ENCODE measurements at places on chromosomes 6 and 20. TPM values are rescaled to one million over a fixed set of nuclear protein-coding genes. Genes with fewer than 3 reads are reported as not detected.

DPPA5 gene
- total RNA-seq, result not detected

OPRM1 gene
- not detected for total RNA-seq

OR2B6 gene
- not detected for total RNA-seq

C6orf58 gene
- total RNA-seq, result not detected

- H3K27me3 ChIP-seq, result no peaks in the 10 kb centered on the region
- peaks cover 13% of the 10 kb centered on the region for H3K4me1 ChIP-seq
- H3K36me3 ChIP-seq, result no peaks in the 10 kb centered on the region
- no peak overlapping the region for H3K4me3 ChIP-seq
Measured at GRCh38 chr6:130708338-130708737, 118.9 kb upstream of the SMLR1 start.

DNA sequence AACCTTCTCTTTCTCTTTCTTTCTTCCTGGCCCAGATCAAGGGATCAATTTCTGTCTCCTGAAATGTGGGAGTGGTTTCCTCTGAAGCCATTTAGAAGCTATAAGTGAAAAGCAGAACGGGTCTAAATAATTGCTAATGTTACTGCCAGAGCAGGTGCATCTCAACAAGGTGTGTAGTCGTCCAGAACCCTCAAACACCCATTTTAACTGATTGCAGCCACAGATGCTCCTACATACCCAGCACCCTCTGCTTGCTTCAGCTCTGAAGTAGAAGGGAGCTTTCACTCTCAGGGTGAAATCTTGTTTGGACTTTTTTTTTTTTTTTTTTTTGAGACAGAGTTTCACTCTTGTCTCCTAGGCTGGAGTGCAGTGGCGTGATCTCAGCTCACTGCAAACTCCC, 592.1 kb upstream of the ARID1B start:
- H3K4me3 ChIP-seq, result no peak overlapping the region
- no peaks in the 10 kb centered on the region for H3K27me3 ChIP-seq
- no peak for DNase-seq

DNA sequence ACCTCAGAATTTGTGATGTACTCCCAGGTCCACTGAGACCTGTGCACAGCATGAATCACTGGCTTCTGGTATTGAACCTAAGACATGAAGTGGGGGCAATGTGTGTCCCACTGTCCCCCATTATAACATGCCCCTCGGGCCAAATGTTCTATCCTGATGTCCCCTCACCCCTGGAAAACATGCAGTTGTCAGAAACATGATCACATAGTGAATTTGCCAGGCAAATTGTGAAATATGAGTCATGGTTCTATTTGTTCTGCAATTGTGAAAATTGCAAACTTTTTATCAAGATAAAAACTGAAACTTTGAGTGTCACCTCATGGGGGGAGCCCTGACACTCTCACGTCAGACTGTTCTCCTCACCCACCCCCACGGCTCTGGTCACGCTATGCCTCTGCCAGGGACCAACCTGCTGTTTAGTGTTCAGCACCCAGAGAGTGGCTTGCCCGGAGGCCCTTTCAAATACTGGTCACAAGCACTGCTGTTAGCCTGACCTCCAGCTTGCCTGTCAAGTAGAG, 305.3 kb downstream of the CLIC5 start:
- DNase-seq, result no peak
- H3K4me1 ChIP-seq, result peaks cover 3% of the 10 kb centered on the region
- H3K36me3 ChIP-seq, result no peaks in the 10 kb centered on the region
- no peak overlapping the region for H3K27ac ChIP-seq
- H3K4me3 ChIP-seq, result no peak overlapping the region

- no peak overlapping the region for H3K27ac ChIP-seq
- H3K4me1 ChIP-seq, result no peaks in the 10 kb centered on the region
- H3K27me3 ChIP-seq, result no peaks in the 10 kb centered on the region
Measured at GRCh38 chr6:94511502-94512088, 1065.7 kb upstream of the MANEA start.

- no peak overlapping the region for H3K27ac ChIP-seq
- H3K36me3 ChIP-seq, result no peaks in the 10 kb centered on the region
- DNase-seq, result no peak
- H3K4me1 ChIP-seq, result no peaks in the 10 kb centered on the region
- no peaks in the 10 kb centered on the region for H3K27me3 ChIP-seq
Measured at GRCh38 chr20:51345601-51346101, 196.9 kb downstream of the NFATC2 start.

- H3K27me3 ChIP-seq, result no peaks in the 10 kb centered on the region
- no peak overlapping the region for H3K27ac ChIP-seq
- H3K36me3 ChIP-seq, result no peaks in the 10 kb centered on the region
- no peak overlapping the region for H3K4me3 ChIP-seq
- peaks cover 10% of the 10 kb centered on the region for H3K4me1 ChIP-seq
Measured at GRCh38 chr20:63693083-63693732, 3.2 kb upstream of the TNFRSF6B start.

DNA sequence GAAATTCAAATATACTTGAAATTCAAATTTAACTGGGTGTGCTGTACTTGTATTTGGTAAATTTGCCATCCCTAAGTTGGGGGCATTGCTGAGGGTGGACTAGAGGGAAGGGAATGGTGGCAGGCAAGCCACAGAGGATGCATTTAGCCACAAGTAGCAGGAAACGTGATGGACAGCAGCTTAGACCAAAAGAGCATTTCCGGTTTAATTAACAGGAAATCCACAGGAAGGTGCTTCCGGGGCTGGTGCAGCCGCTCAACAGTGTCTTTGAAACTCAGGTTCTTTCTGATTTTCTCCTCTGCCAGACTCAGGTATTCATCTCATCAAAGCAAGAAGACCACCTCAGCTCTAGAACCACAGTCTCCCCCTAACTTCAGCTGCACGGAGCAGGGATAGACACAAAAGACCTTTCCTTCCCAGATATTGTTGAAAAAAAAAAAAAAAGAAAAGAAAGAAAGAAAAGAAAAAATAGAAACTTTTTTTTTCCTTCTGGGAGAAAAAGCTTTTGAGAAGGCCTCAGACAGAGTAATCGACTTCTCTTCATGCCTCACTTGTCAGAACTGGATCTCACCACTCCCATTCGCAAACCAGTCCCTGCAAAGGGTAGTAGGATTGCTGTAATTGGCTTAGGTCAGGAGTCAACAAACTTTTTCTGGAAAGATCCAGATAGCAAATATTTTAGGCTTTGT, 8.0 kb upstream of the BCAS1 start:
- no peak overlapping the region for H3K27ac ChIP-seq
- H3K4me3 ChIP-seq, result no peak overlapping the region
- H3K36me3 ChIP-seq, result no peaks in the 10 kb centered on the region
- DNase-seq, result no peak

- H3K36me3 ChIP-seq, result no peaks in the 10 kb centered on the region
- H3K27me3 ChIP-seq, result no peaks in the 10 kb centered on the region
- no peak overlapping the region for H3K27ac ChIP-seq
- H3K4me1 ChIP-seq, result peaks cover 2% of the 10 kb centered on the region
Measured at GRCh38 chr6:1670711-1671462, 61.2 kb downstream of the FOXC1 start.

DNA sequence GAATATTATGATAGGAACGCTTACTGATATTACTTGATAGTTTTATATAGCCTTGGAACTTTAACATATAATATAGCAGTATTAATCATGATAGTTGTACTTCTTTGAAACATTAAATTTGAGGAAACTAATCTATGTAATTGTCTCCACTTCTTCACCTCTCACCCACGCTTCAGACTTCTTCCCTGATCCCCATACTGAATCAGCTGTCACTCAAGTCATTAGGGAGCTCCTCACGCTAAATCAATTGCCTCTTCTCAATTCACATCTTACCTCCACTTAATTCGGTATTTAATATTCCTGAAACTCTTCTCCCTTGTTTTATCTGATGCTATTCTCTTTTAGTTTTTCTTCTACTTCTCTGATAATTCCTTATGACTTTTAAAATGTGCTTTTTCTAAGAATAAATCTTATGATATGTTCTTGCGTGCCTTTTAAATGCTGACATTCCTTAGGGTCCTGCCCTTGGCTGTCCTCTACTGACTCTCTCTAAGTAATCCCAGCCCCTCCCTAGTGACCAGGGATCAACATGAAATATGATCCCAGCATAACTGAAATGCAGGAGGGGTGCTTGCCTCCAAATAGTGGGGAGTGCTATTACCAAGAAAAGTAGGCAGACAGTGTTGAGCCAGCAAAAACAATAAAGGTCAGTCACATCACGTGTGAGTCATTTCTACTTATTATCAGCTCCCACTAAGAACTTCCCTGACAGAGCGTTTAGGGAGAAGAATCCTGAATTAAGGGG, 9.9 kb downstream of the ANKRD66 start:
- no peak overlapping the region for H3K4me3 ChIP-seq
- H3K36me3 ChIP-seq, result no peaks in the 10 kb centered on the region
- H3K27ac ChIP-seq, result no peak overlapping the region
- peaks cover 7% of the 10 kb centered on the region for H3K4me1 ChIP-seq
- peak; percentile 4 for DNase-seq

- no peak overlapping the region for H3K4me3 ChIP-seq
- DNase-seq, result no peak
- no peaks in the 10 kb centered on the region for H3K4me1 ChIP-seq
- H3K36me3 ChIP-seq, result no peaks in the 10 kb centered on the region
- no peaks in the 10 kb centered on the region for H3K27me3 ChIP-seq
- H3K27ac ChIP-seq, result no peak overlapping the region
Measured at GRCh38 chr6:35620706-35621105, 68.0 kb downstream of the FKBP5 start.
